ENCODE measurements at places on chromosomes 4 and X.
A peak's percentile ranks its signal among the peaks of the same experiment; 100 is the strongest.

- DNase-seq = no peak
Observed at GRCh38 chr4:7049295-7049694, 6.1 kb downstream of the TADA2B start.

- DNase-seq = no peak
Observed at GRCh38 chrX:124493984-124494383, 147.6 kb downstream of the SH2D1A start.

DNA sequence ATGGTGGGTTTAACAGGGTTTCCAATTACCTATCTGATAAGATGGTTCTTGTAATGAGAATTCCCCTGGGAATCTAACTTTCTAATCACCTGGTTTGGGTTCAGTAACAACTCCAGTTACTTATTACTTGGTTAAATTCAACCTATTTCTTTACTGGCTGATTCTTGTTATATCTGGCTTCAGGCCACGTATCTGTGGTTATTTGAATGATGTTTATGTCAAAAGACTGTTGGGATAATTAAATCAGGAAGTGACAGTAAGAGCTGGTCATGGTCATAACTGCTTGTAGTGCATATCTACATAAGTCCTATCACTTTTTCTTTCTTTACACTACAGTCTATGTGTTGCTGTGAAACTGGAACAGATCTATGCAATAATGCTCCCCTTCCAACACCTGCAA lies 108.1 kb downstream of the MID1 start:
- no peak for DNase-seq

DNA sequence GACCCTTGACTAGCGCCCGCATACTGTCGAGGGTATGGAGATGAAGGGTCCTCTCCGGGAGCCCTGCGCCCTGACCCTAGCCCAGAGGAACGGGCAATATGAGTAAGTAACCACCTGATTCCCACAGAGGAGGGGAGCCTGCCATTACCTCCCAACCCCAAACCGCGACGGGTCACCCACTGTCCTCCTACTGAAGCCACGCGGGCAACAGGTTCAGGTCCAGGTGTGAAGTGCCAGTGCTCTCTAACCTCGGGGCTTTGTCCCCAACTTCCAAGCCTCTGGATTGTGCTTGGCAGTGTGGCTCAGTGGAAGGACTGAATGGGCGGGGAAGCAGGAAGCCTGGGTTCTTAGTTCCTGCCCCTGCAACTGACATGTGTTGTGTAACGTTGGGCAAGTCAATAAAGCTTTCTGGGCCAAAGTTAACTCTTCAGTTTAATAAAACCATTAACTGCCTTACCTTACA lies 694 bp downstream of the OCRL start:
- DNase-seq = no peak

DNA sequence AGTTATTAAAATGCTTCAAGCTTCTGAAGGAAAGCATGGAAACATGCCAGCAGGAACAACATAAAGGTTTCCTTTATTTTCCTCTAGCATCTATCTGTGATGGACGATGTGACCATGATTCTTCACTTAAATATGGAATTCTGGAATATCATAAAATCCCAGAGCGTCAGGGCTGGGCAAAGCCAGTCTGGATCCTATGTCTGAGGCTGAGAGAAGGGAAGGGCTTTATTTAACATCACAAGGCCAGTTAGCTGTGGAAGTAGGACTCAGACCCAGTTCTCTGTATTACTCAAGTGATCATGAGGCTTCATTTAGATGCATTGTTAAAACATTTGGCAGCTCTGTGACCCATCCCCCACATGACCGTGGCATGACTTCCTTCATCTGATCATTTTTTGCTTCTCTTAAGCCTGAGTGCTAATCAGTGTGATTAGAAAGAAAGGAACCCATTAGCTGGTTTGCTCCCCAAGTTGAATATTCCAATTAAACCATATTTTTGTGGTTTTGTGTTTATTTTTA lies 40.9 kb upstream of the EOLA2 start:
- DNase-seq = no peak

GRCh38 chr4:97300561-97300960 lies 842.7 kb downstream of the STPG2 start:
- no peak for DNase-seq

DNA sequence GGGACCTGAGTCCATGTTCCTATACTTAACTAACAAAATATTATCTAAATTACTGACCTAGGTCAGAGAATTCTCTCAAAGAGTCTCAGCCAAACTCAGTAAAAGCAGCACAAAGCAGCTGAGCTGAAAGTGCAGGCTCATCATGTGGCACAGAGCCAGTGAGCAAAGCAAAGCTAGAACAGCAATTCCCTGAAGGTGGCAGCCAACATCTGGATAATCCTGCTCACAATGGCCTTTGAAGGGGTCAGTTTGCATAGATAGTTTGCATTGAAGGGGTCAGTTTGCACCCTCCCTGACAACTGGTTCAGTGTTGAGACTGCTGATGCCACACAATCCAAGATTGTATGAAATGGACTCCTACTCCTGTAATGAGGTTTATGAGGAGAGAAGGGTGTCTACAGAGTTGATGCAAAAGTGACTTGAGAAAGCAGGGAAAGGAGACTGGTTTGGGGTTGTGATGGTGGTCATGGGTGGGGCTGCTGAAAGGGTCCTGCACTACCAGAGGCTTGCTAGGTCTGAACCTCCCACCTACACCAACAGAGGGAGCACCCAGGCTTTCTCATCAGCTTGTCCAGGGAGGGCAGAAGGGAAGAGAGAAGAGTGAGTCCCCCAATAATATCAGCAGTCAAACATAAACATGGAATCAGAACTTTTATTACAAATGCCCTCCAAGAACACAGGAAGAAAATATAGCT lies 39.7 kb downstream of the TRIM61 start:
- DNase-seq = no peak

DNA sequence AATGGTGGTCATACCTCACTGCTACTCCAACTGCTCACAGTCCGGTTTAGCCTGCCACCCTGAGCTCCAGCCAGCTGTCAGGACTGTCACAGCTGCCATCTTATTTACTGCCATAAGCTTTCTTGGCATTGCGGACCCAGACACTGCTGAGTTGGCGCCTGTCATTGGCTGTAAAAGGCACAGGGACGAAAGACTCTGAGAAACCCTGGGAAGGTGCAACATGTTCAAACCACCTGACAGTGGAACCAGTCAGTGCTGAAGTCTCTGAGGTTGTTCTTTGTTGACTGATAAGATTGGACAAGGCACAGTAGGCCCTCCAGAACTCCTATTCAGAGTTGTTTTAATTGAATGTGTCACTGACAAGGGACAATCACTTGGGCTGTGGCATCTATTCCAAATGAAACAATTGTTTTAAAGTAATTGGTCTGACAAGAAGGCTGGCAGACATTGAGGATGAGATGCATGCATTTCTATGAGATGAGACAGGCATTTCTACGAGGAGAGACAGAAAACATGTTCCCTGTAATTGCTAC lies 927.8 kb downstream of the STPG2 start:
- no peak for DNase-seq

GRCh38 chr4:144739511-144740033 lies 93.6 kb downstream of the HHIP start:
- no peak for DNase-seq

DNA sequence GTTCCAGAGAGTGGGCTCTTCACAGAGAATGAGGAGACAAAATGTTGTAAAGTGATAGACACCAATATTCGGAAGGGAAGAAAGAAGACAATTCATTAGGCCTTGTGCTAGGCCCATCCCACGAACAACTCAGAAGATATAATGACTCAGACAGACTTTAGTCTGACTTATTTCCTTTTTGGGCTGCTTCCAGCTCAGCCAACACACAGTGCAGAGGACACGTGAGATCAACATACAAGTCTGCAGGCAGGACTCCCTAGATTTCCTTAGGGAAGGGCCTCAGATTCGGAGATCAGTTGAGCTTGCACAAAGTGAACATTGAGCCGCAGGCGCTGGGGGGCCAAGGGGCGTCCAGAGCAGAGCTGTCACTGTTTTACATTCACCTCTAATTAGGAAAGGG lies 290.7 kb upstream of the TENM3 start:
- peak; percentile 70 for DNase-seq

DNA sequence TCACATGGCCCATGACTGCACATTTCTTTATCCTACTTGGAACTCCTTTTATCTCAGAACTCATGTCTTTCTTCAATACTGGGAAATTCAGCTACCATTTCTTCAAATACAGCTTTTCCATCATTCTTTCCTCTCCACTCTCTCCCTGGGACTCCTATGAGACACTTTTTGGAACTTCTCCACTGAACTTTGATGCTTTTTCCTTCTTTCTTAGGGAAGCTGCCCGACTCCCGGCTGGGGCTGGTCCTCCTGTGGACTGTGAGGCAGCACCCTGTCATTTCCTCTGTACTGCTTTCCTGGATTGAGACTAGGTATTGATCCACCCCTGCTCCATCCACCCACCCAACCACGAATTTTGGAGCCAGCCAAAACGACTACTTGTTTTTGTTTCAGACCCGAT lies 40.0 kb downstream of the ZFYVE28 start:
- DNase-seq = no peak

DNA sequence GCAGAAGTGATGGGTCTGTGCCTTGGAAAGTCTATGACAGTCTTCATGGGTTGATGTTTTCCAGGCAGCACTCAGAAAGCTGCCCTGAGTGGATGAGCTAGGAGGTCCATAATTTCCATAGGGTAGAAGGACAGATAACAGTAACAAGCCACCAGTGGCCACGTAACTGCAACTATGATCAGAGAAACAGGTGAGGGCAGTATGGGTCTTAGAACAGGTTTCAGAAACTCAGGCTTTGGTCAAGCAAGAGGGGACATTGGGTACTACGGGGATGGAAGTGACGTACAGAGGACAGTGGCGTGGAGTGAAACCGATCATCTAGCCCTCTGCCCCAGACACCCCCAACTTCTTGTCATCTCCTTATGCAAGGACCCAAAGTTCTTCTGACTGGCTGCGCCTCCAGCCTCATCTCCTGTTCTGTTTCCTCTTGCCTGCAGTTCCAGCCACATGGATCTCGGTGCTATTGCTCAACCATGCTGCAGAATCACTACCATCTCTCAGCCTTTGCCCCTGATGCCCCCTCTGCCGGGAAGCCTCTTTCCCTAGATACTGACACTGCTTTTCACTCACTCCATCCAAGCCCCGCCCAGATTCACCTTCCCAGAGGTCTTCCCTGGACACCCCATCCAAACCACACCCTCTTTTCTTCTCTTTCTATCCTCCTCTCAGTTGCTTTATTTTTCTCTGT lies 123.4 kb downstream of the MFAP3L start:
- no peak for DNase-seq

GRCh38 chrX:147962476-147962875 lies 18.7 kb upstream of the FMR1NB start:
- DNase-seq = peak; percentile 13

- no peak for DNase-seq
Observed at GRCh38 chr4:140254651-140255299, 100.8 kb upstream of the MAML3 start.

DNA sequence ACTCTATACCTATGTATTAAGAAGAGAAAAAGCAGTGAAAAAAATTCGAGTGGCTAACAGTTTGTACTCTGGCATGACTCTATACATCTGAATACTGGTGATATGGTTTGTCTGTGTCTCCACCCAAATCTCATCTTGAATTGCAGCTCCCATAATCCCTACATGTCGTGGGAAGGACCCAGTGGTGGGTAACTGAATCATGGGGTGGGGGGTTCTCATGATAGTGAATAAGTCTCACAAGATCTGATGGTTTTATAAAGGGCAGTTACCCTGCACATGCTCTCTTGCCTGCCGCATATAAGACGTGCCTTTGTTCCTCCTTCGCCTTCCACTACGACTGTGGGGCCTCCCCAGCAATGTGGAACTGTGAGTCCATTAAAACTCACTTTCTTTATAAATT lies 70.4 kb downstream of the LRBA start:
- DNase-seq = no peak

GRCh38 chr4:175635546-175635945 lies 176.5 kb downstream of the GPM6A start:
- no peak for DNase-seq

GRCh38 chr4:62274782-62275181 lies 1074.7 kb downstream of the ADGRL3 start:
- DNase-seq = no peak

DNA sequence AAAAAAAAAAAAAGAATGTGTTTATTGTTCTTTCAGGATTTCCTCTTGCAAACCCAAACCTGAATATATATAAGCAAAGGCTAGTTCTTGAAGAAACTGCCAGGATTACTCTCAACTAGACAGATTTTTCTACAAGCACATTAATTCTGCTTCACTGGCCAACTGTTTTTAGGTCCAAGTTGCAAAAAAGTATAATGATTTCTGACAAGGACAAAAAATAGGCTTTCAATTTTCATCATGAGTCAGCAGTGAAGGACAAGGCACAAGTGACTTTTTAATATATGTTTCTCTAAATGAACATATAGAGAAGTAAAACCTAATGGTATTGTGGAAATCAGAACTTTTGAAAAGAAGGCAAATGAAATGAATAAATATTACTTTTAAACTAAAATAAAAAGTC lies 73.7 kb downstream of the ELOVL6 start:
- DNase-seq = no peak

- no peak for DNase-seq
Observed at GRCh38 chr4:62360156-62360545, 1160.0 kb downstream of the ADGRL3 start.

- DNase-seq = peak; percentile 47
Observed at GRCh38 chr4:90375081-90375480, 247.9 kb downstream of the CCSER1 start.

DNA sequence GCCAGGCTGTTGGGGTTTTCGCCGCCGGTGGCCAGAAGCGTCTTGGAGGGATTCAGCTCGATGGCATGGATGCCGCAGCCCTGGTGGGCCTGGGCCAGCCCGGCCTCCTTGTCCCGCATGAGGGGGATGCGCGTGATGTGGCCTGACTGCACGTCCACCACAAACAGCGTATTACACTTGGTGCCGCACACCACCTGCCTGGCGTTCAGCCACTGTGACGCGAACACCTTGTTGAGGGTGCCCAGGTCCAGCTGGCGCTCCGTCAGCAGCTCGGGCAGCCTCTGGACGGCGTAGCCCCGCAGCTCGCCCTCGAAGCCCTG lies 728 bp downstream of the DCAF12L2 start:
- no peak for DNase-seq

DNA sequence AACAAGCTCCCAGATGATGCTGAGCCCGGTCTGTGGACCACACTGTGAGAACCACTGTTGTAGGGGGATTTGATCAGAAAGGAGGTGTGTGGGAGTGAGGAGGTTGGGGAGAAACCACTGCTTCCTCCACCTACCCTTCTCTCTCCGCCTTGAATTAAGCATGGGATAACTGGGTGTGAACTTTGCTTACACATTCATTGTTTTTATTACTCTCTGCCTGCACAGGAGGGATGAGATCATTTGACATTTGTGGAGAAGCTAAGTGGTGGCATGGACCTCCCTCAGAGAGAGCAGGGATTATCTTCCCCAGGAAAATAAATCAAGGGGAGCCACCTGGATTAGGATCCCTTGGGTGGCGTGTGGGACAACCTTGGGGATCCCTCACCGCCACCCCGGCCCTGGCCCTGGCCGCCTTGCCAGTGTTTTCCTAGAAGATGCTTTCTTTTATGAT lies 212.1 kb upstream of the ATP6AP2 start:
- DNase-seq = no peak

DNA sequence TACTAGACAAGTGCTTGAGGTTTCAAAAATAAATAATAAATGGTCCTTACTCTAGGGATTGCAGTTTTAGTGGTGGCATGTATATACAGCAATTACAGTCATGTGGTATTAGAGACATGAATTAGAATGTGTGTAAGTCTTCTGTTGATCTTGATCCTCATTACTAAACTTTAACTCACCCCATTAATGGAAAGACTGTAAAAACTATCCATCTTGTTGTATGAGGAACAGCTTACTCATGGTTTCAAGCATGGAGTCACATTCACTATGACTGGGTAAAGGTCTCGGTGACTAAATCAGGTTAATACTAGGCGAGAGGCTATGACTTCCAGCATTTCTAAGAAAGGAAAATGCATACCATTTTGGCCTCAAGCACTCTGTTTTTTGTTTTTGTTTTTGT lies 107.0 kb upstream of the HPGD start:
- DNase-seq = no peak

Measured in GM04503 (cell line).